ENCODE measurements at places on chromosomes 5 and 9.

DNA sequence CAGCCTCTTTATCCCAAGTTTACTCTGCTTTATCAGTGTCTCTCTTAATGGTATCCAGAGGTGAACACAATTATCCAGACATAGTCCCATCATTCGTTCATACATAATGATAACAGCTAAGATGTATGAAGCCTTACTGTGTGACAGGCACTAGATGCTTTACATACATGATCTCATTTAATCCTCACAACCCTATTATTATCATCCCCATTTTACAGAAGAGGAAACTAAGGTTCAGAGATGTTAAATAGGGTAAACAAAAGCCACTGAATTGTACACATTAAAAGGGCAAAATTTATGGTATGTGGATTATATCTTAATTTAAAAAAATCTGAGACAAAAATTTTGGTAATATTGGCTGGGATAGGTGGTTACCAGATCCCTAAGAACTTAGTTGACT is 124.1 kb upstream of the TBC1D2 start:
- DNase-seq: no peak

GRCh38 chr5:111618623-111619271 is 106.4 kb upstream of the STARD4 start:
- DNase-seq: no peak

DNA sequence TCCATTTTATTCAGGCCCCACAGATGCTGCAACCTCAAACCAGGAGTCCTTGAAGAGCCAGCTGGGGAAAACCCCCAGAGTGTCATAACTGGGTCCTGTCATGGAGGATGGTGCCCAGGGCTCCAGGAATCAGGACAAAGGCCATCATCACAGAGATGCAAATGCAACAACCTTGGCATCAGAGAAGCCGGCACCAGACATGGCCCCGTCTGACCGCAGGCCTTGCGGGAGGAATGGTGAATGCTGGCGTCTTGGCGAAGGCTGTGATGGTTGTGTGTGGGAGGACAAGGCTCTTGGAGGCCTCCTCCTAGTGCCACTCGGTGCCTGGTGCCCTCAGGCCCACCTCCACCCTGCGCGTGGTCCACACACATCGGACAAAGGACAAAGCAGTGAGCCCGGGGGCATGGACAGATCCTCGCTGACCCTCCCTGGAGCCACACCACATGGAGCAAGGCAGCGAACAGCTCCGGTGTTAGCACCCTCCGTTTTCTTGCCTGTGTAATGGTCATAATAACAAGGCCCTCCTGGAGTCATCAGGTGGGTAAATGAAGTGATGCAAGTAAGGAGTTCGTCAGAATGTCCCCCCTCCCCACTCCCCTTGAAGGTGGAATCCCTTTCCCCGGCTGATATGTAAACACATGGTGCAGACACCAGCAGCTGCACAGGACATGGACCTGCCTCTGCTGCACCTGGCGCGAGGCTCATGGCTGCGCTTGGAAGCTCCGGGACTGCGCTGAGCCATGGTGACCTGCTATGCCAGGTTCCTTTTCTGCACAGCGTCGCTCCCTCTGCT is 380.7 kb downstream of the IRX2 start:
- no peak for DNase-seq

GRCh38 chr5:150353032-150353675 is 4.3 kb upstream of the TCOF1 start:
- DNase-seq: no peak

DNA sequence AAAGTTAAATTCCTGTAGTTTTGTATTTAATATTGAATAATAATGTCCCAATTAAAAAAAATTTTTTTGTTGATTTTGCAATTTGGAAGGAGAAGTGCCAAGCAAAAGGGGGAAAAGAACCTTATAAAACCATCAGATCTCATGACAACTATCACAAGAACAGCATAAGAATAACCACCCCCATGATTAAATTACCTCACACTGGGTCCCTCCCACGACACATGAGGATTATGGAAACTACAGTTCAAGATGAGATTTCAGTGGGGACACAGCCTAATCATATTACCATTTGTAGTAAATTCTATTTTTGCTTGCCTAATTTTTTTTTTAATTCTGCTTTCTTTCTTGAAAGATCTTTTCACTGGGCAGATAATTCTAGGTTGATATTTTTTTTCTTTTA is 33.4 kb upstream of the FCHO2 start:
- DNase-seq: no peak

- DNase-seq: no peak
Observed at GRCh38 chr5:43298443-43298842, 14.8 kb downstream of the HMGCS1 start.

All from stimulated activated CD4-positive, alpha-beta T cell treated with anti-CD3 and anti-CD28 coated beads, Interleukin-4, amount 100 ng/mL, for 4 hours (primary cell).